Esophagus muscularis mucosa (tissue), 4 donors: ENCODE measurements at places on chromosomes 2 and 18. TPM values are rescaled to one million over a fixed set of nuclear protein-coding genes. Genes with fewer than 3 reads are reported as not detected.
A peak's percentile ranks its signal among the peaks of the same experiment; 100 is the strongest.

GRCh38 chr2:78677774-78678173 is 347.7 kb upstream of the REG3G start:
- no peak for DNase-seq

GRCh38 chr18:39435996-39436395 is 1870.4 kb upstream of the CELF4 start:
- no peak for DNase-seq

DNA sequence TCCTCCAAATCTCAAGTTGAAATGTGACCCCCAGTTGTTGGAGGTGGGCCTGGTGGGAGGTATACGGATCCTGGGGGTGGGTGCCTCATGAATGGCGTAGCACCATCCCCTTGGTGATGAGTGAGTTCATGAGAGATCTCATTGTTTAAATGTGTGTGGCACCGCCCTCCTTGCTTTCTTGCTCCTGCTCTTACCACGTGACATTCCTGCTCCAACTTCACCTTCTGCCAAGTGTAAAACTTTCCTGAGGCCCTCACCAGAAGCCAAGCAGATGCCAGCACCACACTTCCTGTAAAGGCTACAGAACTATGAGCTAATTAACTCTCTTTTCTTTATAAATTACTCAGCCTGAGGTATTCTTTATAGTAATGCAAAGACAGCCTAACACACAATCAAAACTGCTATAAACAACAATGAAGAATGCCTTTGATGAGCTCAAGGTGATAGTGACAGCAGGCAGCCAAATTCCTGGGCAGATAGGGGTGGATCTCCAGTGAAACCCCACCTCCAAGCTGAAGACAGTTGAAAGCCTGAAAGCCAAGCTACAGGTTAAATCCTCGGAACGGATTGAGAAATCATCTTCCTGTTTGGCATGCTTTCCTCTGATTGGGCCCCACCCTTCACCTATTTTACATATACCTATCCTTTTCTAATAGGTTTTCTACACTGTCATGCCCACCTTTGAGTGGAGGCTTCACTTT is 26.9 kb downstream of the MCEE start:
- DNase-seq, result no peak

- peak; percentile 78 for DNase-seq
Measured at GRCh38 chr2:118968961-118969733, 27.2 kb downstream of the MARCO start.

DNA sequence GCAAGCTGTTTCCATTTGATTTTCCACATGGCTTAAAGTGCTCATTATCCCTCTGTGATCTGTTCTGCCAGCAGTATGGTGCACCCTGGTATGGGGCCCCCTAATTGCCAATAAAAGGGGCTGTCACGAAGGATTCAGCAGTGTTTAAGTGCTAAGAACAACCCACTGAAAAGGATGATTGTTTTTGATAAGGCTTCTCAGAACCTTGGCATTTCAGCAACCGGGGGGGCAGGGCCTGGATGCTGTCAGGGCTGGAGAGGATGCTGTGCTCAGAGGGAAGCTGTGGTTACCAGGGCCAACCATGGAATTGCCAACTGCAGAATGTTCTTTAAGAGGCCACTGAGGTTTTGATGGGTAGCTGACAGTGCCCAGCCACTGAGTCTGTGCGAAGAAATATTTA is 117.8 kb downstream of the CTIF start:
- no peak for DNase-seq

DNA sequence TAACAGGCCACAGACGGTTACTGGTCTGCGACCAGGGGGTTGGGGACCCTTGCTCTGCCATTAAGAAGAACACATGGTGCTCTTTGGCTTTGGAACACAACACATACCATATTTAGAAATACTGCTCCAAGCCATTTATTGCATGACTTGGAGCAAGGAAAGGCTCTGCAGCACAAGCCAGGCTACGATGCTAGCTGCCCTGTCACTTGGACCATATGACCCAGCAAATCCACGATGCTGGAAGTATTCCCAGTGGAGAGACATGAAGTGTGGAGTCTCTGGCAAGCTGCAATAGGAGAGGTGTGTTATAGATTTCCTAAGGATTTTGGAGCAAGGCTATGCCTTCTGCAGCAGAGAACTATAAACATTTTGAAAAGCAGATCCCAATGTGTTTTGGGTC is 171.2 kb downstream of the HAUS1 start:
- DNase-seq, result no peak

Gene LOXHD1
- total RNA-seq, result not detected

GRCh38 chr2:21228041-21228895 is 104.5 kb downstream of the TDRD15 start:
- DNase-seq, result no peak

Gene CENPA
- not detected for total RNA-seq

DNA sequence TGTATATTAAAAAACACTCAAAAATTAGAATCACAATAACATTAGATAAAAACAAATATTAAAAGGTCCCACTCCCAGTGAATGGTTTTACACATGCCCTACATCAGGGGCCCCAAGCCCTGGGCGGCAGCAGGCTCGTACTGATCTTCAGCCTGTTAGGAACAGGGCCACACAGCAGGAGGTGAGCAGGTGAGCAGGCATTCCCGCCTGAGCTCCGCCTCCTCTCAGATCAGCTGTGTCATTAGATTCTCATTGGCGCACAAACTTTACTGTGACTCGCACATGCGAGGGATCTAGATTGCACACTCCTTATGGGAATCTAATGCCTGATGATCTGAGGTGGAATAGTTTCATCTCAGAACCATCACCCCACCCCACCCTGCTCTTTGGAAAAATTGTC is 74.2 kb downstream of the MBD2 start:
- no peak for DNase-seq

DNA sequence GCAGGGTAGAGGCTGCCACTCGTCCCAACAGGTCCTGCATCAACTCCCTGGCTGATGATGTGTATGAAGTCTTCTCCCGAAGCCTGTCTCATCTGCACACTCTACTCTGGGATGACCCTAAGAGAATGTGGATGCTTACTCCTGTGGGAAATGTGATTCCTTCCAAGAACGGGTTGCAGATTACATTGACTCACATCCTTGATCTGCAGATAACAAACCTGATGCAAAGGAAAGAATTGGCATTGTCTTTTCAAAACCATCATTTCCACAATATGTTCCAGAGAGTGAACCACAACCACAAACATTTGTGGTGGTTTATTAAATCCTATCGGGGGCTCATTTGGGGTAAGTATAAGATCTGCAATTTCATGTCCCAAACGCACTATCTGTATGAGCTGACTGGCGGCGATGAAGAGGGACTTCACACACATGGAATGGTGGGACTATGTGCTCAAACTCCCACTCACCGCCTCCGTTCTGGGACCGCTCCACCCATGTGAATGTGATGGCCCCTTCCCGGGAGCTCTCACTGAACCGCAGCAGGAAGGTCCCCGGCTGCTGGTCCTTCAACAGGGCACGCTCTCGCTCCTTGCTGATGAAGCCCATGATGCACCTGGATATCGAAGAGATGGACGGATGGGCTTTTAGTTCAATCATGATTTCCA is 35.5 kb downstream of the STAT1 start:
- no peak for DNase-seq

GRCh38 chr2:221833966-221834365 is 261.9 kb upstream of the EPHA4 start:
- DNase-seq, result no peak

DNA sequence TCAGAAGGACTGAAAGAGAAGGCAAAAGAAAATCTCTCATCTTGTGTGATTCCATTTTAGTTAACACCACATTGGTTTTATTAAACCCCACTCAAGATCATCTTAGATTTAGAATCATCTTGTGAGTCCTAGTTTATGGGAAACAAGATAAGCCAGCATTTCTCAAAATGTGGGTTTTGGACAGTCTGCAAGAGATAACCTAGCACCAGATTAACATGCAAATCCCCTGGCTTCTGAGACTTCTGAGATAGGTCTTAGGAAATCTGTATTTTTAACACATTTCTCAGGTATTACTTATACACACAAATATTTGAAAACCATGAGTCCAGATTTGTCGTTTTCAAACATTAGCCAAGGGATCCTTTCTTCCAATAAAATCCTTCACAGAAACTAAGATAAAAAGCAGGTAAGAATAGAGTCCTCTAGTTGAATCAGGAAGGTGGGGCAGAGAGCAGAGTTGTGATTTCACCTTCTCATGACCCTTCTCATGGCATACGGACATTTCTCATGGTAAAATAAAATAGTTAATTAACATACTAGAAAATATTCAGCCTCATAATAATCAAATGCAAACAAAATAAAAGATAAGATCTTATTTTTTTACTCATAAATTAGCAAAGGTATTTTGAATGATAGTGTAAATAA is 287.2 kb upstream of the FN1 start:
- no peak for DNase-seq

GRCh38 chr18:57943723-57944122 is 100.3 kb upstream of the NEDD4L start:
- peak; percentile 19 for DNase-seq

Gene ACTR1B
- 89.2 TPM for total RNA-seq

DNA sequence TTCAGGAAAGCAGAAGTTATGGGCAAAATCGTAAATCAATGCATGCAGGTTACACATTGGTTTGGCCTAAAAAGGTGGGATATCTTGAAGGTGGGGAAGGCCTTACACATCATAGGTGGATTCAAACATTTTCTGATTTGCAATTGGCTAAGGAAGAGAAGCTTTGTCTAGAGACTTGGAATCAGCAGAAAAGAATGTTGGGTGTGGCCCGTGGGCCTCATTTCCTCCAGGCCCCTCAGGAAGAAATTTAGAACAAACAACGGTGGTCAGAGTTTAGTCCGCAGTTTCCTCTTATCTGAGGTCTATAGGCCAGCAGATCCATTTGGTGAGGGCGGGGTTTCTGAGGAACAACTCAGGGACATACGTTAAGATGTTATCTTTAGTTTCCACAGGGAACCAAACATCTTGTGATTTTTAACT is 50.9 kb upstream of the AFF3 start:
- no peak for DNase-seq

DNA sequence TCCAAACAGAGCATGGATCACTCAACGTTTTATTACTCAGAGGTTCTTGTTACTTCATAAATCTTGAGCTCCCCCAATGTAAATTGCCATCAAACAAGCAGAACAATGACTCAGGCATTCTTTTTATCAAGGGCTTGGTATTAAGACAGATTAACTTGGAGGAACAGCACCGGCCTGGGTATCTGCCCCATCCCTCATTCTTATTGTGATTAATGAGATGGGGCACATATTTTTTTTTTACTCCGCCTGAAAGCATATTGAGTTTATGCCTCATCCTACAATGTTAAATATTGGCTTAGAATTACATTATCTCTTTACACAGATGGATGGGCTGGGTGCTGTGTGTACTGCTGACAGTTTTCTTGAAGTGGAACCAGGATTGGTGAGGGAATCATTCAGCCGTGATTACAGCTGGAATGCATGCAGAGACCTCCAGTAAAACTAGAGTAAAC is 387.3 kb downstream of the CLIP4 start:
- DNase-seq, result no peak

GRCh38 chr2:143640826-143641225 is 511.6 kb downstream of the ARHGAP15 start:
- DNase-seq, result no peak

DNA sequence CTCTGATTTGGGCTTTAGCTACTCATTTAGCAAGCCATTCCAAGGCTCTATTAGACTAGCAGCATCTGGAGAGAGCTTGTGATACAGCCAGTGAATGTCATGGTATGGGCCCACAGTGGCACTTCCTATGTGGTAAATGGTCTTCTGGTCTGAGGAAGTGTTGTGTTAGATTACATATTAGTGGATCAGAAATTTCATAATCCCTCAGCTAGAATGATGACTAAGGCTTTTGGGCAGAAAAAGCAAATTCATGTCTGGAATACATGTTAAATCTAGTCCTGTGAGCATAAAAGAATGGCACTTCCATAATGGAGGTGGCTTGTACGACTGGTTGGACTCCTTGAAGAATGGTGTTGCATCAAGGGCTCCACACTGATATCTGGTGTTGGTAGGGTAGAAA is 436.8 kb upstream of the CWC22 start:
- no peak for DNase-seq

DNA sequence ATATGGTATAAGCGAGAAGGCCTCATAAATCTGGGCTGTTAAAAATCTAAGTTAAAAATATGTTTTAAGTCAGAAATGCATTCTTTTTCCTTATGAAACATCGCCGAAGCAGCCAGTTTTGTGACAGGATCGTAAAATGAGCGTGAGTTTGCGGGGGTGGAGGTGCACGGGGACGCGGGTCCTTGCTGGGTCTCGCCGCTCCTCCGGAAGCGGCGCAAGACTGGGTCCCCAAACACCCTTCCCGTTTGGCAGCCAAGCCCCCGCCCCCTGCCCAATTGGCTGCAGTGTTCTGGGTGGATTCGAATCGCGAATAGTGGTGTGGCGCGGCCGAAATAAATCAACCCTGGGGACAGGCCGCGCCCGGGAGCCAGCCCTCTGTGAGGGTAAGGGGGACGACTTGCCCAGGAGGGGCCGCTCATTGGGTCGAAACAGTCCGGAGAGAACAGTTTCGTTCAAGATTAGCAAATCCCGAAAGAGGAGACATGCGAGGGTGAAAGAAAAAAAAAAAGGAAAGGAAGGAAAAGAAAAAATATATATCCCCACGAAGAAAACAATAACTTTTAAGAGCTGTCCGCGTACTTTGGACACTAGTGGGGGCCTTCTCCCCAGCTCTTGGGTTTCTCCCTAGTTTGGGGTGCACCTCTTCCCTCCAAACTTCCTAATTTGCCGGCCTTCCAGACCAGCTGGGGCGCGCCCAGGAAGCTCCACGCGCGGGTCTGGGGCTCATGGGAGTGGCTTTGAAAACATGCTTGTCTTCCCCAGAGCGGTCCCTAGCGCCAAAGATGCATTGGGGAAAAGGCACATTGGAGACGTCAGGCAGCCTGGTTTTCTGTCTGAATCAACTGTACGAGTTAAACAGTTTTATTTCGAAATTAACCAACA is 3.1 kb upstream of the GATA6 start:
- no peak for DNase-seq
